ENCODE measurements at places on chromosomes 4 and X. TPM values are rescaled to one million over a fixed set of nuclear protein-coding genes. Genes with fewer than 3 reads are reported as not detected.

The TCEAL4 gene
- total RNA-seq, result 11.7 TPM

The CCNI gene
- 386 TPM for total RNA-seq

The GPR173 gene
- total RNA-seq, result not detected

The HOPX gene
- total RNA-seq, result 1.00 TPM

The INTU gene
- total RNA-seq, result not detected

The MMRN1 gene
- 1.1 TPM for total RNA-seq

- DNase-seq, result no peak
These were observed 9.6 kb upstream of the UVSSA start for GRCh38 chr4:1337376-1337831.

GRCh38 chrX:6184900-6185515, 43.7 kb downstream of the NLGN4X start:
- DNase-seq, result no peak

DNA sequence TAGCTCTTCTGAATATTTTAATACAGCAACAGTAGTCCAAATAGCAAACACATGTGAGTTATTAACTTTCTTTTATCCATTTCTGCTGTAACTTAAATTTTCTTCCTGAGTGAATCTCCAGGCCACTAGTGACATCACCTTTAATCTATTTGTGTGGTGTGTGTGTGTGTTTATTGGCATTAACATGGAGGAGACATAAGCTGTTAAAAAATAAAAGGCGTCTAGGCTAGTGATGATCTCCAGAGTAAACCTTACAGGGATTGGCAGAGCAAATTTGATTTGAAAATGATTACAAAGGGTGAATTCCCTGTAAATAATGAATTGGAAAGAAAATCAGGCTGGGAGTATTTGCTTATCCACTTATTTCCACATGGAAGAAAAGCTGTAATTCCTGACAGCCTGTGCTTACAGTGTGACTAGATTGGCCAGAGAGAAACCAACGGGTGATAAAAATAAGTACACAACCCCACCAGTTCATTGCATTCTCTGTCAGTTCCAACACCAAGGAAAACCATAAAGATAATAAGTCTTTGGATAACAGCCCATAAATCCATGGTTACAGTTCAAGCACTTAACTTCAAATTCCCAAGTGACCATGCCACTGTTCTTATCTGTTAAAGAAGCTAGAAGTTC, 186.1 kb downstream of the ENOX2 start:
- no peak for DNase-seq

DNA sequence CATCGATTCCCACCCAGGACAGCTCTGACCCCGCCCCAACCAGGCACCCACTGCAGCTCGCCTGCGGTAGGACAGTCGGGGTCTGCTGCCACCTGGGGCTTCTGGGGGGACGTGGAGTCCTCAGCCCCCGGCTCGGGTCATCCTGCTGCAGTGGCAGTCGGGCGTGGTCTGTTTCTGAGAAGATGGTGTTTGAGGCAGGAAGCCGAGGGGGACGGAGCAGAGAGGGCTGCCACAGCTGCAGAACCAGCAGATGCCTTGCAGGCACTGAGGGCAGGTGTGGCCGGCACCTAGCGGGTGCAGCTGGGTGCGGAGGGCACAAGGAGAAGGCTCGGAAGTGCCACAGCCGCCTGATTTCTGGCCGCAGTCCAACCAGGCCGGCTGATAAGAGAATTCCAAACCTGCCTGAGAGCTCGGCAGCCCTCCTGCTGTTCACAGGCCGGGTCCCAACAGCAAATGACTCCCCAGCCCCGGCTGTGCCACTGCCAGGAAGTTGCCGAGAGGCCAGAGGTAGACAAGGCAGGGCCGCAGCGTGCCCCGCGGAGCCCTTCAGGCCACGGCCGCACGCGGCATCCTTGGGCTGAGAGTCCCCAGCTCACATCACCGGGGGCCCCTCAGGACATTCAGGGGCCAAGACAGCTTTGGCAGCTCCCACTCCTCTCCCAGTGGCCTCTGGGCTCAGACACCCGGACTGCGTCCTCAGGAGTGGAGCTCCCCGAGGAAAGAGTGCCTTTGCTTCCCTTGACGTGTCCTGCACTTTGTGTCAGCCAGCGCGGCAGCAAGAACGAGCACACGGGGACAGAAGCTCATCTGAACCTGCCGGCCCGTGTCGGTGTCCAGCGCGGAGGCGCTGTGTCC, 9.4 kb upstream of the CPLX1 start:
- DNase-seq, result no peak

GRCh38 chrX:50100188-50100587, 100.6 kb downstream of the AKAP4 start:
- no peak for DNase-seq

DNA sequence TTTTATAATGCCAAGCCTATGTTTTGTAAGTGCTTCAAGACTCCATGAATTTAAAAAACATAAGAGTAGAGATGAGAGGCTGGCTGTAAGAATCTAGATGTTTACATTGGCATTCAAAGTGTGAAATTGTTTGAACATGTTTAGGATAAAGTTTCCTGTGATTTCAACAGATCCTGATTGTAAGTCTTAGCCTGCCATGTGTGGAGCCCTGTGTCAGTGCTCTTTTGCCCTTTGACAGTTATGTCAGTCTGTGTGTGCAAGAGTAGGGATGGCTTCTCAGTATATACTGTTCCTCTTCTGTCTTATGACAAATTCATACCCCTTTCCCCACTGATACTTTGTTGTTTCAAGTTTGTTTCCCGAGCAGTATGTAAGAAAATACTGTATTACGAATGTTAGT, 68.2 kb downstream of the USP9X start:
- no peak for DNase-seq

DNA sequence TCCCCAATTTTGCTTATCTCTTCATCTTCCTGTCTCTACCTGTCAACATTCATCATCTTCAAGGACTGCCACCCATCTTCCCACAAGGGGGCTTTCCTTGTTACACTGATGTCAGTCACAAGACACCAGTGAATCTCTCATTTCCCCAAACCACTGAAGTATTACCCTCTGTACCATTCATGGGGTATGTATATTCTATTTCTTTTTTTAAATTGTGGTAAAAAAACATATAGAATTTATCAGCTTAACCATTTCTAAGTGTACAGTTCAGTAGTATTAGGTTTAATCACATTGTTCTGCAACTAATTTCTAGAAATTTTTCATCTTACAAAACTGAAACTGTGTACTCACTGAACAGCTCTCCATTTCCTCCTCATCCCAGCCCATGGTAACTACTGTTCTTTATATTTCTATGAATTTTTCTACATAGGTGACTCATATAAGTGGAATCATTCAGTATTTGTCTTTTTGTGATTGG, 98.6 kb downstream of the LARP7 start:
- no peak for DNase-seq

GRCh38 chr4:114636192-114636935, 37.8 kb downstream of the UGT8 start:
- DNase-seq, result no peak

- DNase-seq, result no peak
These were observed 143.9 kb downstream of the BCOR start for GRCh38 chrX:39953879-39954278.

DNA sequence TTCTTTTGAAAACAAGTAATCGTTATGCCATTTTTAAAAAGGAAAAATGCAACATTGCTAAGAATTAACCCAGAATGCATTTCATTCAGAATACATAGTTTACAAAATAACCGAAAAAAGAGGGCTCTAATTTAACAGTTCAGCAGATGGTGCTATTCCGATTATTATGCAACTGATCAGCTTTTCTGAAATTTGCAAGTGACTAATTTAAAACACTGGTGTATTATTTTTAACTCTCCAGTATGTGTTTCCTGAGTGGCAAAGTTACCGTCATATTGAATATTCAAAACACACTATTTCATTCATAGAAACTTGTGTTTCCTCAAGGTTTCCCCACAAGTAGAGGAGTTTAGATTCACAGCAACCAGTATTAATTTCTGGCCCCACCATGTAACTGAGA, 21.1 kb downstream of the ZBTB49 start:
- DNase-seq, result no peak

DNA sequence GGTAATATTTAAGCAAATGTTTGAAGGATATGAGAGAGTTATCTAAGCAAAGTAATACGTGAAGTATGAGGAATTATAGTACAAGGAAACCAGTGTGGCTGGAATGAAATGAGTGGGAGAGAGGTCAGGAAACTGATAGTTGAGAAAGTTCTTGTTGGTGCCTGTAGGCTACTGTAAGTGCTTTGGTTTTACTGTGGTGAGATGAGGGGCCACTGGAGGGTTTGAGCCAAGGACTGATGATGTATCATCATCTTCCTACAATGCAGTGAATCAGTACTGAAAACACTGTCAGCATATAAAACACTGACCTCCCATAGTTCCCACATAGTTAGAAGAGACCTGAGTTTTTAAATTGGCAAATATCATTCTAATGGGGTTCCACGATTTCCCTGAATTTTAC, 367.5 kb upstream of the CTSO start:
- no peak for DNase-seq
